Activated T-helper 2 cell treated with anti-CD3 and anti-CD28 coated beads, Interferon-gamma antibody, Interleukin-2, Interleukin-4, amounts not matched to agents 10 μg/mL and 5 μg/mL and 100 μg/mL, durations not matched to agents 14 hours and 24 hours and 36 hours (primary cell): ENCODE measurements at places on chromosomes 13 and 19.

GRCh38 chr13:26628706-26629105 is 71.2 kb downstream of the WASF3 start:
- H3K4me1 ChIP-seq, result no peaks in the 10 kb centered on the region
- no peak overlapping the region for H3K4me3 ChIP-seq
- H3K27me3 ChIP-seq, result no peaks in the 10 kb centered on the region
- no peak overlapping the region for H3K27ac ChIP-seq
- no peak for DNase-seq

DNA sequence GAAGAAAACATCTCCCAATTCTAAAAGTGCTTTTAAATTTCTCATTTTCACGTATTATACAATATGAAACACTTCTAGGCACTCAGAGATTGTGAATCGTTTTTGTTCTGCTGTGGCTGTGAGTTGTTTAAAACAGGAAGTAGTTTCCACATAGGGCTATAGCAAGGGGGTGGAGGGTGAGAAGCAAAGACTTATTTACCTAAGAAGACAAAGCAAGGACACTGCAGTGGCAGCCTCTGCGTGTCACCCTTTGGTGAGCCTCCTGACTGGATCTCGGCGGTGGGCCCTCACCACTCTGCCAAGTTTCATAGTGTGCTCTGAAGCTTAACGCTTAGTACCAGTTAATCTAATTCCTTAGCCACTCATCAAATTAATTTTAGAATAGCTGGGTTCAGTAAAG is 56.8 kb downstream of the TNFSF13B start:
- no peak overlapping the region for H3K4me3 ChIP-seq
- no peak for DNase-seq
- peaks cover 25% of the 10 kb centered on the region for H3K27me3 ChIP-seq

GRCh38 chr19:5125797-5126497 is 157.0 kb downstream of the KDM4B start:
- H3K4me1 ChIP-seq, result peaks cover 3% of the 10 kb centered on the region
- H3K4me3 ChIP-seq, result no peak overlapping the region
- H3K27me3 ChIP-seq, result no peaks in the 10 kb centered on the region
- H3K27ac ChIP-seq, result no peak overlapping the region
- peaks cover 16% of the 10 kb centered on the region for H3K36me3 ChIP-seq

DNA sequence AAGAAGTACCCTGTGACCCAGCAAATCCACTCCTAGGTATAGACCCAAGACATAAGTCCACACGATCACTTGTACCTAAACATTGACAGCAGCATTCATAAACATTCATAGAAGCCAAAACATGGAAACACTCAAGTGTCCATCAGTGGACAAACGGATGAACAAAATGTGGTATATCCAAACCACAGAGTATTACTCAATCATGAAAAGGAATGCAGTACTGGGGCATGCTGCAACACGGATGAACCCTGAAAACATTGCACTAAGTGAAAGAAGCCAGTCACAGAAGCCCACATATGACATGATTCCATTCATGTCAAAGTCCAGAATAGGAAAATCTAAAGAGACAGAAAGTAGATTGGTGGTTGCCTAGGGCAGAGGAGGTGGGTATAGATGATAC is 22.8 kb upstream of the CCNE1 start:
- peaks cover 7% of the 10 kb centered on the region for H3K4me1 ChIP-seq
- no peak overlapping the region for H3K4me3 ChIP-seq
- peaks cover 2% of the 10 kb centered on the region for H3K27me3 ChIP-seq
- no peak for DNase-seq

DNA sequence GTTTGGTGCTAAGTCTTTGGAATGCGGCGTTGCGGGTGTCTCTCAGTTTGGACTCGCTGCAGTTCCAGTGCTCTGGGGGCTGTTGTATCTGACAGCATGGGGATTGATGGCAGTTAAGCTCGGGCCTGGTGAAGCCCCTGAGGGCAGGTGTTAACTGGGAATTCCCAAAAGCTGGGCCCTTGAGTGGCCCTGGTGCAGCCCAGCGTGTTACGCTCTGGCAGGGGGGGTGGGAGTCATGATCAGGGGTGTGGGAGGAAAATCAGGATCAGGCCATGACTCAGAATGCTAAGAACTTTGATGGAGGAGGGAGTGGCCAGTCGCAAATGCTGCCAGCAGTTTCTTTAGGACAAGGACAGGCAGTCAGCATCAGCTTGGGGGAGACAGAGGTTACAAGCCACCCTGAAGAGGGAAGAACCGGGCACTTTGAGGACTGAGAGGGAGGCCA is 19.6 kb downstream of the AP2A1 start:
- no peak overlapping the region for H3K4me3 ChIP-seq
- no peaks in the 10 kb centered on the region for H3K4me1 ChIP-seq
- H3K27ac ChIP-seq, result no peak overlapping the region
- no peak for DNase-seq

- H3K27ac ChIP-seq, result no peak overlapping the region
- DNase-seq, result no peak
- peaks cover 9% of the 10 kb centered on the region for H3K27me3 ChIP-seq
- H3K4me3 ChIP-seq, result no peak overlapping the region
- H3K4me1 ChIP-seq, result no peaks in the 10 kb centered on the region
These were observed 45.3 kb upstream of the LSM14A start for GRCh38 chr19:34126966-34127365.
